ENCODE measurements at places on chromosomes 12 and 14. TPM values are rescaled to one million over a fixed set of nuclear protein-coding genes. Genes with fewer than 3 reads are reported as not detected.

The ARHGEF40 gene
- not detected for total RNA-seq

The CRIP1 gene
- total RNA-seq, result 574 TPM

The PTPRB gene
- not detected for total RNA-seq

The E2F7 gene
- total RNA-seq, result 26.1 TPM

The NRXN3 gene
- total RNA-seq, result not detected

The CLEC9A gene
- total RNA-seq, result not detected

The KRT79 gene
- 0.23 TPM for total RNA-seq

The C12orf54 gene
- total RNA-seq, result not detected

The DHH gene
- not detected for total RNA-seq

The DPY19L2 gene
- total RNA-seq, result 5.2 TPM

The TRPV4 gene
- not detected for total RNA-seq

The TMEM63C gene
- 0.14 TPM for total RNA-seq

The SSPN gene
- total RNA-seq, result not detected

The TDRD9 gene
- 1.2 TPM for total RNA-seq

The TTC8 gene
- 1.4 TPM for total RNA-seq

The TPH2 gene
- total RNA-seq, result not detected

The MOK gene
- total RNA-seq, result 3.6 TPM

The FOXM1 gene
- total RNA-seq, result 155 TPM

The LMO3 gene
- not detected for total RNA-seq

The SLC35F4 gene
- total RNA-seq, result not detected

The DCAF11 gene
- total RNA-seq, result 86.3 TPM

The THAP2 gene
- total RNA-seq, result 6.9 TPM

The MMP14 gene
- 1.3 TPM for total RNA-seq

The ERC1 gene
- 18.8 TPM for total RNA-seq

The HOXC4 gene
- total RNA-seq, result 1.9 TPM

The PIANP gene
- total RNA-seq, result not detected

The ACTN1 gene
- total RNA-seq, result 26.8 TPM

The GLT8D2 gene
- 0.41 TPM for total RNA-seq

The COX8C gene
- total RNA-seq, result not detected

The SLC25A47 gene
- total RNA-seq, result not detected

The CLEC14A gene
- not detected for total RNA-seq

The P2RX7 gene
- total RNA-seq, result 14.4 TPM

The DLGAP5 gene
- 98.8 TPM for total RNA-seq

The TC2N gene
- total RNA-seq, result 46.3 TPM

The ADAMTS20 gene
- total RNA-seq, result not detected

The OR10P1 gene
- total RNA-seq, result not detected

The KLRF2 gene
- 1.6 TPM for total RNA-seq

The FRMD6 gene
- total RNA-seq, result 2.5 TPM

The MMP17 gene
- not detected for total RNA-seq

The PAH gene
- not detected for total RNA-seq

The ENO2 gene
- total RNA-seq, result 106 TPM

The SLC17A8 gene
- total RNA-seq, result not detected

The MTHFD1 gene
- 223 TPM for total RNA-seq

The ADIPOR2 gene
- 83.3 TPM for total RNA-seq
